ENCODE measurements at places on chromosomes 11 and 22.

DNA sequence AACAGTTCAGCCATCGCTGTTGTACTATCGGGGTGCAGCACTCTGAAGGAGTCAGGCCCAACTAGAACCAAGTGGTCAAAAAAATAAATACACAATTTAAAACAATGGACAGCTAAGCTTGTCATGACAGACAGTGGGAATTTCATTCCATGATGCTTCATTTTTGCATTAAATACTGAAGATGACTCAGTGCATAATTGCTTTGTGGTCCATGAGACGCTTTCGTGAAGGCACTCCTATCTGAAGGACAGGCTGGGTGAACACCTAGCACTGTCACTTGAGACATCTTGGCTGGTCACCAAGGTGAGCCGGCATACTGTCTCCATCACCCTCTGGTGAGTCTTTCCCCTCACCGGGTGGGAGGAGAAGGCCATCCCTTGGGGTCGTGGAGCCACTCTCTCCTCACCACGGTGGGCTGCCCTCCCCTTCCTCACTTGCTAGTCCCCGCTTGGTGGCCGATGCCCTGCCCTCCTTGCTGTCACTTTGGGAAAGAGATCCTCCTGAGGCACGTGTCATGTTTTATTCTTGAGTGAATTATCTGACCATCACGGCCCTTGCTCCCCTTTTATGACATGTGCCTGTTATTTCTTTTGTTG lies 4.9 kb upstream of the TESMIN start:
- no peak for DNase-seq
- H3K4me3 ChIP-seq, result no peak overlapping the region
- H3K27me3 ChIP-seq, result no peaks in the 10 kb centered on the region
- H3K4me1 ChIP-seq, result no peaks in the 10 kb centered on the region

DNA sequence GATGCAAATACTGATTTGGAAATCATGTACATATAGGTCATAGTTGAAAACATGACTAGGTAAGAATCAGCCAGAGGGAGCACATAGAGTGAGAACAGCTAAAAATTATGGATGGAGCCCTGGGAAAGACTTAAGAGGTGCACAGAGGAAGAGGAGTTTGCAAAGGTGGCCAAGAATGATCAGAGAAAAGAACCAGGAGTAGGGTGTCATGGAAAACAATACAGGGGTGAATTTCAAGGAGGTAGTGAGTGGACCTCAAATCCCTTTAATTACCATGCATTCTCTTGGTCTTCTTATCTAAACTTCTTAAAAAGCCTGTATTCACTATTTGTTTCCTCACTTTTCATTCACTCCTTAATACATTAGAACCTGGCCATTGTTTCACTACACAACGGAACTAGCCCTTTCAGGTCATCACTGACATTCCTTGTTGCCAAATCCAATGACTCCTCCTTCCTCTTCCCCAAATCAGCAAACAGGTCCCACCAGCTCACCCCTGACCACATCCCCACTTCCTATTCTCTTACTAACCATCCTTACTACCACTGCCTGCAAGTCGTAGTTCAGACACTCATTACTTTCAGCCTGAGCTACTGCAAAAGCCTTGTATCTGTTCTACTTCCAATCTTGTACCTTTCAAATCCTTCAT lies 22.6 kb downstream of the BUD13 start:
- H3K27me3 ChIP-seq, result no peaks in the 10 kb centered on the region
- H3K4me1 ChIP-seq, result no peaks in the 10 kb centered on the region
- H3K36me3 ChIP-seq, result no peaks in the 10 kb centered on the region
- no peak overlapping the region for H3K4me3 ChIP-seq

DNA sequence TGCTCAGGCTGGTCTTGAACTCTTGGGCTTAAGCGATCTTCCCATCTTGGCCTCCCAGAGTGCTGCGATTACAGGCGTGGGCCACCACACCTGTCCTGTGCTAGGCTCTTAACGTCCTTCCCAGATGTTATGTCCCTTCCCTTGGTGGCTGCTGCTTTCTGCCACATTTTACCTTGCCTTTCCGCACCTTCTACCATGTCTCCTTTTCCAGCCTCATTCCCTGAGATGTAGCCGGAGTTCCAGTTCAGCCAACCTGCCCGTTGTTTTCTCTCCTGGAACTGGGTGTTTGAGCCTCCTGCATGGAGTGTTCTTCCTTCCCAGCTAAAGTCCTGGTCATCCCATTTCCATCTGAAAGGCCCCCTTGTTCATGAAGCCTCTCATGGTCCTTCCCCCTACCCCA lies 95.3 kb downstream of the PTPRJ start:
- no peak for DNase-seq
- H3K4me1 ChIP-seq, result no peaks in the 10 kb centered on the region
- H3K27me3 ChIP-seq, result no peaks in the 10 kb centered on the region

- H3K27me3 ChIP-seq, result no peaks in the 10 kb centered on the region
- DNase-seq, result no peak
- no peaks in the 10 kb centered on the region for H3K36me3 ChIP-seq
- H3K4me1 ChIP-seq, result no peaks in the 10 kb centered on the region
- no peak overlapping the region for H3K27ac ChIP-seq
These were observed 1025.8 kb downstream of the FAM181B start for GRCh38 chr11:81707881-81708280.

GRCh38 chr11:113908098-113908497 lies 3.5 kb downstream of the HTR3B start:
- no peak overlapping the region for H3K4me3 ChIP-seq
- no peaks in the 10 kb centered on the region for H3K36me3 ChIP-seq
- DNase-seq, result no peak
- H3K27me3 ChIP-seq, result no peaks in the 10 kb centered on the region

DNA sequence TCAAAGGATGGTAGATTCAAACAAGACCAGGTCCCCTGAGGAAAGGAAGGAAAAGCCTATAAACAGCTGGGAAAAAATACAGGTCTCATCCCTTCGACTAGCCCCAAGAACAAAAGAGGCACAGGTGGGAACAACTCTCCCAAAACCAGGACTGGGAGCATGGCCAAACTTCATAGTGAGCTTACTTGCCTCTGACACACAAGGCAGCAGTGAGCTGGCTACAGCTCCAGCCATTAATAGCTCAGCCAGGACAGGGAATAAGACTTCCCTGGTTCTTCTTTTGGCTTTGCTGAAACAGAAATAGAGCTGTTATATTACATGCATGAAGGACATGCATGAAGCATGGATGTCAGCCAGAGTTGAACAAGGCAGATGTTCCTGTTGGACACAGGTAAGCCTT lies at the start of gene OR10A2:
Gene OR10A2 (plus strand): TSS at position 97 of the 400 bp plus-strand sequence. CDS start 6,698 bp downstream, outside the sequence.
- H3K27me3 ChIP-seq, result no peaks in the 10 kb centered on the region
- H3K27ac ChIP-seq, result no peak within 1 kb of the TSS
- H3K4me1 ChIP-seq, result no peaks in the 10 kb centered on the region
- no peak for DNase-seq

DNA sequence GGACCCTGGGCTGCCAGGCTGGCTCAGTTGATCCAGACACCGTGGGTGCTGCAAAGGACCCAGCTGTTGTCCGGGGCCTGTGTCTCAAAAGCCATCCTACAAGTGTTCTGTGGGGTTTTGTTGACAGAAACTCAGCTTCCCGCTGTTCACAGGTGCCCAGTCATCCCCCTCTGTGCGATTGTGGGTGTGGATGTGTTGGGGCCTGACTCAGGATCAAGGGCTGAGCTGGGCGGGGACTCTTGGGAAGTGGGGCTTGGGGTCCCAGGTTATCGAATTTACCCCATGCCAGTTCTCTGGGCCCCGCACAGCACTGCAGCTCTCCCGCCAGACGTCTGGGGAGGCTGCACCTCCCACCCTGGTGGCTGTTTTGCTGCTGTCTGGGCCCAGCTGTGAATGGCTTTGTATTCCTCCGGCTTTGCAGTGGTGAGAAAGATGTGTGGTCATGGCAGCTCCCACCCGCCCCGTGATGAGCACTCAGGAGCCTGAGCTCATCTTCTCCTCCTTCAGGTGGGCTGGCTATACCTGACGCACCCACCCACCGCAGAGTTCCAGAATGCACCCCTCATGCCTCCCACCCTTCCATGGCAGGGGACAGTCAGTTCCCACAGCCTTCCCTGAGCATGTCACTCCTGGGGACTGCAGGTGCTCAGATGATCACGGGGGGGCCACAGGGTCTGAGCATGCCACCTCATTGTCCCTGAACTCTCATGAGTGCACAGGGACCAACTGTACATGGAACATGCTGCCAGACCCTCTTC lies 3.6 kb upstream of the AP2A2 start:
- no peaks in the 10 kb centered on the region for H3K36me3 ChIP-seq
- no peak overlapping the region for H3K4me3 ChIP-seq
- no peak overlapping the region for H3K27ac ChIP-seq
- DNase-seq, result no peak
- peaks cover 5% of the 10 kb centered on the region for H3K4me1 ChIP-seq
- no peaks in the 10 kb centered on the region for H3K27me3 ChIP-seq

- no peaks in the 10 kb centered on the region for H3K36me3 ChIP-seq
- no peaks in the 10 kb centered on the region for H3K4me1 ChIP-seq
- H3K4me3 ChIP-seq, result no peak overlapping the region
- no peaks in the 10 kb centered on the region for H3K27me3 ChIP-seq
These were observed 40.8 kb downstream of the RIBC2 start for GRCh38 chr22:45454275-45454674.

DNA sequence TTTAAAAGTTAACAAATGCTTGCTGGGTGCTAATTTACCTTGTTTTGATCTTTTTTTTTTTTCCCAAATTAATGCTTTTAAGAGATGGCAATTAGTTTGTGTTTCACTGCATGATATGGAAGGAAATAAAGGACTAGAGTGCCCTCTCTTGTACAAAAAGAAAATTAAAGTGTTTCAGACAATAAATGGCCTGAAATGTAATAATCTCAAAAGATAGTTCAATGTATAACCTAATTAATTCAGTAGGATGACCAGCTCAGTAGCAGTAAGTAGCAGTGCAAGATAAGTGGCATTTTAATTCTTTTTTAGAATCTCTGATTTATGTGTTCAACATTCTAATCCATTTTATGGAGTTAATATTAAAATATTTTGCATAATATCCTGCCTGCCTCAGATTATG lies 39.9 kb upstream of the MYO18B start:
- H3K27ac ChIP-seq, result no peak overlapping the region
- DNase-seq, result no peak
- no peaks in the 10 kb centered on the region for H3K27me3 ChIP-seq
- no peaks in the 10 kb centered on the region for H3K36me3 ChIP-seq
- H3K4me3 ChIP-seq, result no peak overlapping the region

DNA sequence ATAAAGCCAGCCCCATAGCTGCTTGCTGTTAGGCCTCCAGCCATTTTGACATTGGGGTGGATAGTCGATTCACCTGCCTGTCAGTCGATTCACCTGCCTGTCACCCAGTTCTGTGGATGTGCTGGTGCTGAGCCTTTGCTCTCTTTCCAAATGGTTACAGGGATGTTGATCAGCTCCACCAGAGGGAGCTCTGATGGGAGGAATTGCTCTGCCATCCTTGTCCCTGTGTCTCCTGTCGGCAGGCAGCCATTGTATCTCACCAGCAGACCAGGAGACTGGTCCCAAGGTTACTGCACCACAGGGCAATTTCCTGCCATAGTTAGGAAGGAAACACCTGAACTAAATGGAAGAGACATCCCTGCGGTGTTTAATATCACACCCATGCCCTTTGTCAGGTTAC lies 6.1 kb downstream of the MPEG1 start:
- H3K4me3 ChIP-seq, result no peak overlapping the region
- peaks cover 5% of the 10 kb centered on the region for H3K4me1 ChIP-seq
- H3K36me3 ChIP-seq, result peaks cover 2% of the 10 kb centered on the region
- no peak overlapping the region for H3K27ac ChIP-seq
- DNase-seq, result no peak

DNA sequence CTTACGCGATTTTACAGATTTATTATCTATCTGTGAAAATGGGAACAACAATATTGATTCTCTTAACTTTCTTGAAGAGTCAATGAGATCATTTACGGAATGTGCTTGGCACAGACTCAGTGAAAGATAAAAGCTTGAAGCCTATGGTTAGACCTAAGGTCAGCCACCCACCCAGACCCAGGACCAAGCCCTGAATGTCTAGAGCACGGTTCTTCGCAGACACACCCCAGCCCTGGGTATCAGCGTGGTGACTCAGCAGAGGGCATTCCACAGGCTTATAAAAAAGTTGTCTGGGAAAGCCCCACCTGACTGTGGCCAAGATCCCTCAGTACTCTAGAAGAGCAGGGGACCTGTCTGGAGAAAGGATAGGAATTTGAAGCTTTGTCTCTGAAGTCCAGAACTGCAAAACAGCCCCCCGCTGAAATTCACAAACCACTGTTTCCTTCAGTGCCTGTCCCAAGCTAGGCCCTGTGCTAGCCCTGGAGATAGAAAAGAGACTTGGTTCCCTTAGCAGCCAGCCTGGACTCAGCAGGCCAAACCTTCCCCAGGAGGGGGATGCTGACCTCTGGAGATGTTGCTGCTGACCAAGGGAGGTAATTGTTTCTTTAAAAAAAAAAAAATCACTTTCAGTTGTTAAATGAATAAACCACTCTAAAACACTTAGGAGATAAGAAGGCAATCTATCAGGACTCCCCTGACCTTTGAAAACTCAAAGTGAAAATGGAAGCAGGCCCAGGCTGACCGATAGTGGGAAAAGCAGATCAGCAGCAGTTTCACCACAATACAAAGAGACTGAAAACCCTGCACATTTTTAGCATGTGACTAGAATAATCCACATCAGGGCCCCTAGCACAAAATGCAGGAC lies 114.0 kb downstream of the ABTB2 start:
- no peaks in the 10 kb centered on the region for H3K4me1 ChIP-seq
- DNase-seq, result peak; percentile 80
- no peaks in the 10 kb centered on the region for H3K27me3 ChIP-seq
- H3K27ac ChIP-seq, result peak overlapping the region; percentile 93

GRCh38 chr11:66891851-66892660 lies 35.2 kb downstream of the LRFN4 start:
- no peaks in the 10 kb centered on the region for H3K27me3 ChIP-seq
- no peak overlapping the region for H3K4me3 ChIP-seq
- peak; percentile 84 for DNase-seq
- H3K36me3 ChIP-seq, result no peaks in the 10 kb centered on the region
- H3K4me1 ChIP-seq, result no peaks in the 10 kb centered on the region

DNA sequence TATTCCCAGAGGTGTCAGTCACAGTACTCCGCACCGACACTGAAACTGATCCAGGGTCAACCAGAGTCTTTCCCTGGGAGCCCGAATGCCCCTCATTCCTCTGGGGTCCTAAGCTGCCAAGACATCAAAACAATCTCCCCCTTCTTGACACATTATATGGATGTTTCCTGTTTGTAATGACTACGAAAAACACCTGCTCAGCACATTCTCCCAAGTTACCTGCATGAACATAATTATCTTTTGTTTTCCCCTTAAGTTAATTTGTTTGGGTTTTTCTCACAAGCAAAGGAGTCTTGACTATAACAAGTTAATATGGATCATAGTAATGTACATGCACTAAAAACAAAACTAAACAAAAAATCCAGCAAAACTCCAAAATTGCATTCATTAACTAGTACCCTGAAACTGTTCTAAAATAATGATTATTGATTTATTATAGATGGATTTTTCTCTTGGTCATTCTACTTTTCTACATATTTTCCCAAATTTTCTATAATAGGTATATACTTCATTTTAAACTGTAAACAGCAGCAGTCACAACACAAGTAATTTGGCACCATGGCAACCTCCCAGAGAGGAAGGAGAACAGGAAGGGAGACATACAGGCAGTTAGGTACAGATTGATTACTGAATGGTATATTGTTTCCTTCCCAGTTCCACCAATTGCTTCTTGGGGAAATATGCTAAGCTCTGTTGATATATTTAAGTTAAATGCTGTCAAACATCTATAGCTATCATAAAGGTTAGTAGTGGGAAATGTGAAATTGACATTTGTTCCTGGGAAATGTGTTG lies 631.5 kb downstream of the METTL15 start:
- no peak for DNase-seq
- no peaks in the 10 kb centered on the region for H3K27me3 ChIP-seq
- no peaks in the 10 kb centered on the region for H3K36me3 ChIP-seq
